ENCODE measurements at places on chromosomes 4 and X. TPM values are rescaled to one million over a fixed set of nuclear protein-coding genes. Genes with fewer than 3 reads are reported as not detected.
A peak's percentile ranks its signal among the peaks of the same experiment; 100 is the strongest.

The ARX gene
- total RNA-seq = 5.3 TPM

The ADH1C gene
- total RNA-seq = not detected

The NPY2R gene
- 8.5 TPM for total RNA-seq

The MAGEC1 gene
- not detected for total RNA-seq

The PPID gene
- total RNA-seq = 106 TPM

The FAM53A gene
- total RNA-seq = 10.3 TPM

The PABPC5 gene
- 5.0 TPM for total RNA-seq

The ZNF157 gene
- 1.4 TPM for total RNA-seq

The SORBS2 gene
- 15.7 TPM for total RNA-seq

The VEGFC gene
- total RNA-seq = 1.6 TPM

The ATP6AP1 gene
- 47.4 TPM for total RNA-seq

The RUFY3 gene
- total RNA-seq = 63.2 TPM

DNA sequence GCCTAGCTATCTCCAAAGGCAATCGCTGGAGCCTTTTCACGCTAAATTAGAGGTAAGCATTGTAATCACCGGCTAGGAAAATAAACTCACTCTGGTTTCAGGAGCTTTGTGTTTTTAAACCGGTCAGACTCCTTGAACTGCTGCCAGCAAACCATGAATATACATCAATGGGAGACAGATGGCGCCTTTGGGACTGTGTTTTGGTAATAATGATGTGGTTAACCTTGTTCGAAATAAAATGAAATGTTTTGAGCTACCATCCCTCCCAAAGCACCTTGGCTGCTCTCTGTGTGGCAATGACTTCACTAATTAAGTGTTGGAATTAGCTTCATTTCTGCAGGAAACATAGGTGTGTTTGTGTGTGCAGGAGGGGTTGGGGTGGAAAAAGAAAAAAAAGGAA, 65.3 kb downstream of the CLNK start:
- no peak for DNase-seq

DNA sequence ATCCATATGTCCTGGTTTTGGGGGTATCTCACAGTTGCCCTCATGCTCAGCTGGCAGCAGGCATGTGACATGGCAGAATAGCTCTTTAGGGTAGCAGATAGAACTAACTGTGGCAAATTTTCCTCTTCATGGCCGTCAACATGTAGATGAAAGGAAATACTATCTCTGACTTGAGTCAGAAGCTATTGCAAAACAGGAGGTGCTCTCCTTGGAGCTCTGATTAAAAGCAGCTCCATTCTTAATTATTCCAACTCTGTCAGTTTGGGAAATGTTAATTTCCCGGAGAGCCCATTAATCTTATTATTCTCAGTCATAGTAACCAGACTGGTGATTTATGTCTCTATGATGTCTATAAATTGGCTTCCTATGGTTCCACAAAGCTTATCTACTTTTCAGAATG, 18.2 kb downstream of the IL13RA1 start:
- no peak for DNase-seq

DNA sequence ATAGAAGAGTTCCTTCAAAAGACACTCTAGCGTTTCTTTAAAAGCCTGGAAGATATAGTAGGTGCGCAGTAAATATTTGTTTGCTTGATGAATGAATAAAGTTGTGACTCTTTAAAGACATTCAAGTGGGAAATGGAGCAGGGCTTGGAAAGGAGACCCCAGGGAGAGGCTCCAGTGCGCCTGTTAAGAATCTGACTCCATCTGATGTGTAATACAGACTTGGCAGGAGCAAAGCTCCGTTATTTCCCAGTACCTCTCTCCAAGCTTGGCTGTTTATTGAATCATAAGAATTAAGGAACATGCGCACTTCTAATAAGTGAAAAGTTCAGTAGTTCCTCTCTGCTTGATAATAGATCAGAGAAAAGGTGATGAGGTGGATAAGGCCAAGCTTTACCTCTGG, 18.8 kb upstream of the KLHL8 start:
- DNase-seq = no peak

DNA sequence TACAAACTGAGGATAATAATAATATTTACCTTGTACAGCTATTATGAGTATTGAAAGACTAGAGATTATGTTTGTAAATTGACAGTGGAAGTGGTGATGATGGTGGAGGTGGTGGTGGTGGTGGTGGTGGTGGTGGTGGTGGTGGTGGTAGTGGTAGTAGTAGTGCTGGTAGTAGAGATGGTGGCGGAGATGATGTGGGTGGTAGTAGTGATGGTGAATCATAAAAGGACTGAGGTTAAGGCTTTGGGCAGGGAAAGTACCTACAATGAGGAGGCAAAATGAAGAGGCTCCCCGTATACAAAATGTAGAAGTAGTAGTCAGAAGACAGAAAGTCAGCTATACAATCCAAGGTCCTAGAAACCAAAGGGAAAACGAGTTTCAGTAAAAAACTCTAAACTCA, 214.1 kb downstream of the BCOR start:
- no peak for DNase-seq

- no peak for DNase-seq
These were observed 364.1 kb downstream of the MAGEB5 start for GRCh38 chrX:26580021-26580420.

DNA sequence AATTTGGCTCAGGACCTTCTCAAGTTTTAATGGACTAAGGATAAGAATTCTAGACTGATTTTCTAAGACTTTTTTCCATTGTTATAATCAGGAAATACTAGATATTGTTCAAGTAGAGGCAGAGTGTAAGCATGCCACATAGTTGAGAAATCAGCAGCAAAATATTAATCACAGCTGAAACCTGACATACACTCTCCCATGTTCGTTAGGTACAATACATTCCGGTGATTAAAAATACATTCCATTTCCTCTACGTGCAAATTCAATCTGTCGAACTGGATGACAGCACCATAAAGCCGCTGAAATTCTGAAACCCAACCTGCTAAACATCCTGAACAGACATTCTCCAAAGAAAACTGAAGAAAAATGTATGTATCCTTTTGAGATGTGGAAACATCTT, 587.6 kb upstream of the DIPK2B start:
- DNase-seq = no peak

- no peak for DNase-seq
These were observed 47.3 kb upstream of the STK26 start for GRCh38 chrX:131975851-131976250.

GRCh38 chrX:137988470-137988869, 422.5 kb downstream of the ZIC3 start:
- DNase-seq = no peak

DNA sequence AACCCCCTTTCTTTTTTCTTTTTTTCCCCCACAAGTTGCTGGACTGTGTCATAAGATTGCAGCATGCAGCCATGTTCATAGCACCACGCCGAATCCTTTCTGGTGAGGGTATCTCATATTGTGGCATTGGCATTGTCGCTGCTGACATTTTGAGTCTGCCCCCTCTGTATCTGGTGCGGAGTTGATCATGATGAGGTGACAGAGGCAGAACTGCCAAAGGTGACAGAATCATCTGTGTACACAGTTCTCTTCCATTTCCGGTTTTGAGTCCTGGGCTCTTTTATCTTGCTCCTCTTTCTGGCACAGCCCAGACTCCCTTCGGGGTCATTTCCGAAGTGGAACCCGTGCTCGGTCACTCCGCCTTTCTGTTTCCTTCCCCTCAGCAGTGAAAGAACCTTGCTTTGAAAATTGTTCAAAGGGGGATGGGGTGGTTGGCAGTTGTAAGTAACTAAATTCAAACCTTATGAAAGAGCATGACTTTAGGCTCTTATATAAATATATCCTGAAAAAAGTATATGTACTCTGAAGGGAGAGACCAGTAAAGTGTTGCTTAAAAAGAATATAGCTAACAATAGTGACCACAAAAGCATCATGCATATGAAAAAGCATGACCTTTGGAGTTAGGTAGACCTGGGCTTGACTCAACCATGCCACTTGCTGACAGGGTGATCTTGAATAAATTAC, 55.0 kb upstream of the BMP2K start:
- no peak for DNase-seq

DNA sequence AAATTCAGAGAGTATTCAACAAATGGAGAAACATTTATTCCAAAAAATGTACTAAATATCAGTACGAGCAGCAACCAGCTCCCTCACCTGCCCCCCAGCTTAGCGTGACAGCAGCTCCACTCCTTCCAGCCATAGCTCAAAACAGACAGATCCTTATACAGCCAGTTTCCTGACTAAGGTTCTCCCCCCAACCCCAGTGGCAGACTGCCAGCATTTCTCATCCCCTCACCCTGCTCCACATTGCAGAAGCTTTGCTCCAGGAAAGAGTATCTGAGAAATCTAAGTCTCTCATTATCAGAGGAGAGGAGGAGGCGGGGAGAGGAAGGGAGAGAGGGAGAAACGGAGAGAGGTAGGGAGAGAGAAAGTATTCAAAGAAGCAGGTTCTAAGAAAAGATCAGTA, 53.3 kb upstream of the PASD1 start:
- no peak for DNase-seq

- DNase-seq = no peak
These were observed 48.6 kb upstream of the TMEM164 start for GRCh38 chrX:109954333-109954732.

DNA sequence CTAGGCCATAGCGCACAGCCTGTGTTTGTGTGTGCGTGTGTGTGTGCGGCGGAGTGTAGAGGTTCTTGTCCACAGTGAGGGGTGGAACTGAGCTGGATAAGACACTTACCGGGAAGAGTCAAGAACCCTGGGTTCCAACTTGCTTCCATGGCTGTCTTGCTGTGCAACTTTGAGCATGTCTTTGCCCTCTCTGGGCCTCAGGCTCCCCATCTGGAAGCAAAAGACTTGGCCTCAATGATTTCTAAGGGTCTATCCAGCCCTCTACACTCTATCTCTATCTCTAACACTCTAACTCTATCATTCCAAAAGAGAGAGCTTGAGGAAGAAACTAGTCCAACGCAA, 121.3 kb upstream of the PJA1 start:
- DNase-seq = no peak

DNA sequence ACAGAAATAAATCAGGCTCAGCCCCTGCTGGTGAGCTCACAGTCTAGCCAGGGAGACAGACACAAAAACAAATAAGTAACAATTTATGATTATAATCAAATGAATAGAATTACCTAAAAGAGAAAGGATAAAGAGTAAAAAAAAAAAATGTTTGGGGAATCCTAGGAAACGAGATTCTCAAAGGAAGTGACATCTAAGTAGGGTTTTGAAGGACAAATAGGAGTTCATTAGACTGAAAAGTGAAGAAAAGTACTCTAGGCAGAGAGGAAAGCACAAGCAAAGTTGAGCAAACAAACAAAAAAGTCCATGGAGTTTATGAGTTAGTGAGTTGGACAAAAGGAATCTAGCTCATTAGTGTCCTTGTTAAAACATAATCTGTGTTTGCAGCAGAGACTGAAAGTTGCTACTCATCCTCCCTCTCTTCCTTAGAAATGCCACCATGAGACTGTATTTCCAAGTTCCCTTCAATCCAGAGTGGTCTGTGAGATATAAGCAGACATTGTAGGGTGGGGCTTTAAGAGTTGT, 145.6 kb downstream of the SPATA18 start:
- no peak for DNase-seq

GRCh38 chrX:139026811-139027210, 315.3 kb upstream of the FGF13 start:
- DNase-seq = no peak

GRCh38 chr4:24730256-24731001, 64.9 kb upstream of the SOD3 start:
- no peak for DNase-seq

DNA sequence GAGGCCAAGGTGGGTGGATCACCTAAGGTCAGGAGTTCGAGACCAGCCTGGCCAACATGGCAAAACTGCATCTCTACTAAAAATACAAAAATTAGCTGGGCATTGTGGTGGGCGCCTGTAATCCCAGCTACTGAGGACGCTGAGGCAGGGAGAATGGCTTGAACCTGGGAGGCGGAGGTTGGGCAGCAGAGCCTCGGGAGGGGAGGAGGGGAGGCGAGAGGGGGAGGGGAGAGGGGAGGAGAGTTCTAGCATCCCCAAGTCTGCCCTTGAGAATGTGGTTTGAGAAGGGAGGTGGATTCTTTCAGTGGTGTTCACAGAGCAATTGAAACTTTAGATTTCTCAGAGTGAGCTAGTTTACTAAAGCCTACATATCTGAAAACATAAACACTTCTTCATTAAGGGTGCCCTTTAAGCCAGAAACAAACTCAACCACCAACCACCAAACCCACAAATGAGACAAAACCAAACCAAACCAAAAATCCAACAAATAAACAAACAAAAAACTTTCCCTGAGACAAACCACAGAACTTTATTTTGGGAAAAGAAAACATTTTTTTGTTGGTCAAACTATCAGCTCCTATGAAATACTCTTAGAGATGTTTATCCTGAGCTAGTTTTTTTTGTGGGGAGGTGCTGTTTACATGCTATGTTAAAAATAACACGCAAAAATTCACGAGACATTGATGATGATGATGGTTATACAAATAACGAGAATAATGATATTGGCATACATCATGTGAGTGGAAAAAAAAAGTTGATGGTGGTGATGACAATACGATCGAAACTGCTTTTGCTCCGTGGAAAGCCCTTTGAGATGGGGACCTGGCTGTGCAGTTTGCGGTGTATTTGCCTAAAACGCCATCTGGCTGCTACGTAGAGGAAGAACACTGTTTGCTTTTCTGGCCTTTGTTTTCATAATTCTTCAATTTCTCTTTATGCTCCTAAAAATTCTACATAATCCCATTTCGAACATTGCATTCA, 98.2 kb upstream of the PRKX start:
- peak; percentile 34 for DNase-seq

DNA sequence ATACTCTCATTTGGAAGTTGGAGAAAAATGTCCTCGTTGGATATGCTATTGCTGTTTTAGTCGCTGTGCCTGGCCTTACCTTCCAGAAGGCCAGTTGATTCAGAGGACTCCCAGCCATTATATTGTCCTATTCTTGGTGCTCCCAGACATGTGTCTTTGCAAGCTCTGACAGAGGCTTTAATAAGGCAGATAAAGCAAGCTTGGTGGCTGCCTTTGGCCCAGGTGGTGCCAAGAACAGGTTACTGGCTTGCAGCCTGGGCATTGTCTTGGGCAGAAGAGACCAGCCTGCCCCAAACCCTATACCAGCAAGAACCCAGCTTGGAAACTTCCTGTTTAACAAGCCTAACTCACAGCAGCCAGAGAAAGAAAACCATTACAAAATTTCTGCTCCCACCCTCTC, 16.9 kb downstream of the RAI2 start:
- no peak for DNase-seq

Data from neural progenitor cell (in vitro differentiated cells).